ENCODE measurements at places on chromosomes 5 and 9. TPM values are rescaled to one million over a fixed set of nuclear protein-coding genes. Genes with fewer than 3 reads are reported as not detected.

The TMEM171 gene
- not detected for polyA plus RNA-seq

The PCDHGC5 gene
- polyA plus RNA-seq: not detected

The FGF18 gene
- polyA plus RNA-seq: not detected

The SMIM3 gene
- 0.95 TPM for polyA plus RNA-seq

The TMEM252 gene
- polyA plus RNA-seq: not detected

The SPINK6 gene
- polyA plus RNA-seq: not detected

The ARHGEF37 gene
- 0.36 TPM for polyA plus RNA-seq

The OR1J2 gene
- polyA plus RNA-seq: not detected

The DBN1 gene
- 0.54 TPM for polyA plus RNA-seq

The IL17B gene
- not detected for polyA plus RNA-seq

The LRRC70 gene
- not detected for polyA plus RNA-seq

The WDR70 gene
- 21.6 TPM for polyA plus RNA-seq

The TRIM14 gene
- polyA plus RNA-seq: 43.0 TPM

The CNOT6 gene
- polyA plus RNA-seq: 6.3 TPM

The SNX24 gene
- polyA plus RNA-seq: 2.5 TPM

The LIX1 gene
- 0.10 TPM for polyA plus RNA-seq

The PCA3 gene
- not detected for polyA plus RNA-seq

The FREM1 gene
- not detected for polyA plus RNA-seq

The MARVELD2 gene
- polyA plus RNA-seq: 2.5 TPM

The CCDC127 gene
- 5.1 TPM for polyA plus RNA-seq

The MOB3B gene
- polyA plus RNA-seq: 7.1 TPM

The PTGER4 gene
- polyA plus RNA-seq: 24.9 TPM

The HSD17B3 gene
- polyA plus RNA-seq: not detected

The SURF2 gene
- 34.7 TPM for polyA plus RNA-seq

The ANKRD34B gene
- not detected for polyA plus RNA-seq

The CMYA5 gene
- polyA plus RNA-seq: not detected

The SYK gene
- 314 TPM for polyA plus RNA-seq

The ORM2 gene
- polyA plus RNA-seq: not detected

The TICAM2 gene
- 4.4 TPM for polyA plus RNA-seq

The LECT2 gene
- polyA plus RNA-seq: not detected

The IL3 gene
- not detected for polyA plus RNA-seq

The C8G gene
- not detected for polyA plus RNA-seq

The GPR107 gene
- polyA plus RNA-seq: 2.1 TPM

The N4BP3 gene
- polyA plus RNA-seq: 10.1 TPM

Data from IgD-negative memory B cell (primary cell).